ENCODE measurements at places on chromosomes 5 and 9.

- DNase-seq: no peak
Observed at GRCh38 chr9:125246261-125246667, 5.1 kb upstream of the HSPA5 start.

DNA sequence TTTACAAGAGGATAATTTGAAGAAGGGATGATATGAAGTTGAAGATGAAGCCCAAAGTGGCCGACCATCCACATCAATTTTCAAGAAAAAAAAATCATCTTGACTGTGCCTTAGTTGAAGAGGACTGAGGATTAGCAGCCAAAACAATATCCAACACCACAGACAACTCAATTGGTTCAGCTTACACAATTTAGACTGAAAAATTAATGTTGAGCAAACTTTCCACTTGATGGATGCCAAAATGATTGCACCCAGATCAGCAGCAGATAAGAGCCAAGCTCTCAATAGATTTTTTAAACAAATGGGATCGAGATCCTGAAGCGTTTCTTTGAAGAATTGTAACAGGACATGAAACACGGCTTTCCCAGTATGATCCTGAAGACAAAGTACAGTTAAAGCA is 163.2 kb downstream of the GADD45G start:
- no peak for DNase-seq

DNA sequence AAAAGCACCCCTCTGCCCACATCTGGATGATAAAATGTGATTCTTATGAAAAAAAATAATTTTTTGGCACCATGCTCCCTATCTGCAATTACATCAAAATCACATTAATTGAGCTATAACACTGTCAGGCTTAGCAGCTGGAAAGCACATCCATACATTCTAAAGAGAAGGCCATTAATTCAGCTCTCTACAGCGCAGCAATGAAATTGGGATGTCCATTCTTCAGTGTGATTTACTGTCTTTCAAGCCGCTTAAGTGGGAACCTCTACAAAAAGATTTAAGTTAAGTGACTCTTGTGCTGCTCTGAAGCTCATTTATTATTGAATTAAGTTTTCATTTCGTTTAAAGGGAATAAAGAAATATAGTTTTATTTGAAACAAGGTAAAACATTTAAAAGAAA is 171.3 kb downstream of the EBF1 start:
- no peak for DNase-seq

DNA sequence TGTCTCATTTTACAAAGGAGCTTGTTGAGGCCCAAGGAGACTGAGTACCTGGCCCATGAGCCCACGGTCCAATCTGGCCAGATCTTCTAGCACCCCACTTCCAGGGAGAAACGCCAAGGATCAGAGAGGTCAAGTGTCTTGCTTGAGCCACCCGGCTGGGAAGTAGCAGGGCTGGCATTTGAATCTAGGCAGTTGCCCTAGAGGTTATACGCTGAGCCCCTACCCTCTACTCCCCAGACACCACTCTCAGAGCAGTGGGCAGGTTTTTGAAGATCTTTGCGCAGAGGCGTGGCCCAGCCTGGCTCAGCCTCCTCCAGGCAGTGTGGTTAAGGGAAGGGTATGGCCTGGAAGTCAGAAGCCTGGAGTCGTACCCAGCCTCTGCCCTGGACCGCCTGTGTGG is 5.8 kb upstream of the NUP214 start:
- DNase-seq: no peak

GRCh38 chr5:65914641-65915196 is 11.7 kb upstream of the ERBIN start:
- no peak for DNase-seq

- no peak for DNase-seq
Observed at GRCh38 chr9:14296495-14297113, 17.3 kb downstream of the NFIB start.

DNA sequence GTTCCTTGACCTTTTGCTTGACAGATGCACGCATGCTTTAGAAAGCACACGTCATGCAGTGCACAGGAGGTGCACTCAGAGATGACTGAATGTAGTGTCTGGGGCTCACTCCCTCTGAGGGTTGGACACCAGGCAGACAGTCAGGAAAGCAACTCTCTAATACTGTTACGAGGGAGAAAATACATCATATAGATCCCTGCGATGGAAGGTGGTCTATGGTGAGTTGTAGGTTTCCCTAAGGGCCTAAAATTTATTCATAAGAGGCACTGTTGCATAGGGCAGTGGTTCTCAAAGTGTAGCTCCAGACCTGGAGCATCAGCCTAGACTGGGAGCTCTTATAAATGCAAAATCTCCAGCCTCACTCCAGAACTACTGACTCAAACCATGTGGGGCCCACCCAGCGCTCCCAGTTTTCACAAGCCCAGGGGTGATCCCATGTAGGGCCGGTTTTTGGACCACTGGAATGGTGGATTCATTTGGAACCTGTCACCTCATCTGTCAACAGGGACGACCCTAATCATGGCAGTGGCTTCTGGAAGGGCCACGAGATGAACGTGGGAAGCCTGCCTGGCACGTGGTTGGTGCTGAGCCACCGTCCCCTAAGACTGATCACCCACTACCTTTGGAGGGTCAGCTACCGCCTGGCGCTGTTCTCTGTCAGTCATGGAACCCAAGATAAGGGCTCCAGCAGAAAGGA is 16.8 kb upstream of the PHF19 start:
- DNase-seq: no peak

DNA sequence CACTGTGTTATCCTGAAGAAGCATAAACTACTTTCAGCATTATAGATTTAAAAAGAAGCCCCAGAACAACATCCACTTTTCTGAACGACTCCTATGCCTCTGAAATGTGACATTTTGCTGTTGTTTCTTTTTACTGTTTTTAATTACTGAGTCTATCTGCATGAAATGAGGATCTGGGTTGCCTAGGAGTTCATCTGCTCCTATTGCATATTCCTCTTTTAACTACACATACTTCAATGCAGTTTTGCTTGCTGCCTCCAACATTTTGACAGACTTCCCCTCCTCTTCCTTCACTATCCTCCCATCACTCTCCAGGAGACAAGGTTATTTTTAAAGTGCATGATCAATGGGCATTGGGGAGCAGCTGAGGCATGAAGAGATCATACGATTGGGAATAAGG is 164.5 kb downstream of the TMC1 start:
- DNase-seq: no peak

DNA sequence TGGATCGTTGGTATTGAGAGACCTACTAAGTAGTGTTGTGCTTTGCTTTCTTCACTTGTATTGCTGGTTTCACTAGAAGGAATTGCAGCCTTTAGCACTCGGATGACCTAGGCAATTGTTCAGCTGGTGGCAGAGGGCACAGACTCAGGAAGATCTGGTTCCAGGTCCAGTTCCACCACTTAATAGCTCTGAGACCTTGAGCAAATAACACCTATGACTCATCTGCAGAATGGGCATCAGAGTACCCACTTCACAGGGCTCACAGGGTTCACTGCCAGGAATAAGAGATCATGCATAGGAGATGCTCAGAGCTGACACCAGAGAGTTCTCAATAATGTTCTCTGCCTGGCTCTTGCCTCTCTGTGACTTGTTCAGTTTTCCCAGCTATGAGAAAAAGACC is 133.6 kb downstream of the SIL1 start:
- no peak for DNase-seq

DNA sequence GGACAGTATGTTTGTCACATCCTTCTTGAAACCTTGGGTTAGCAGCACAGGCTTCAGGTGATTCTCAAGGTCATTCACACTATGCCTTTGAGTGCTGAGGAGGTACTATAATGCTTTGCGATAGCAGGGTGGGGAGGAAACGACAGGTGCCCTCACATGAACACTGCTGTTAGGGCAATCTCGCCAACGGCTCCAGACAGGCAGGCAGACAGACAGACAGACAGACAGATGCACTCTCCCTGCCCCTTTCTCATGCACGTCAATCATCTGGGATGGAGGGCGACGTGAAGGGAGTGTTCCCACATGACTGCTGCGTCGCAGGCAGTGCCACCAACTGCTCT is 82.9 kb downstream of the RAPGEF1 start:
- no peak for DNase-seq

GRCh38 chr9:113988385-113989016 is 89.6 kb downstream of the AMBP start:
- DNase-seq: no peak

DNA sequence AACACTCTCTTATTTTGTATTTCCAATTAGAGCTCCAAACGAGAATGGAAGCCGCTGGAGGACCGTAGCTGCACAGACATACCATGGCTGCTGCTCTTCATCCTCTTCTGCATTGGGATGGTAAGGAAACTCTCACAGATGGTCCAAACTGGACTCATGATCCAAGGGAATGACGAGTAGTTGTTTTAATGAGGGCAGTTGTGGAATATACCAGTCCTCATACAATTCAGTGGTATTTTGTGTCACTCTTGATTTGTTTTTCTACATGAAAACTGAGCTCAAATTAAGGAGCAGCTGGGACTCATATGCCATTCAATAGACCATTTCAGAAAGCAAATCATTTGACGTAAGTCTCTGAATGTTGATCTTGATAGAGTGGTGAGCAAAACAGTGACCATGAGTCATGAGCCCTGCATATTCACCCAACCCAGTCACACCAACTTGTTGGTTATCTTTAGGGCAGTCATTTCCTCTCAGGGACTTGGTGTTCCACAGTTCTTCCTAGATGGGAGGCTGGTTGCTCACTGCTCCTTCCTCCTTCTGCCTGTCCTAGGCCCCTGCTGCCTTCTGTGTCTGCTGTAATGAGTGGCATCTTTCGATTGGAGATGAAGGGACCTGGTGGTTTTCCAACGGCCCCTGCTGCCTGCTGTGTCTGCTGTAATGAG is 54.9 kb downstream of the SLC44A1 start:
- DNase-seq: no peak

DNA sequence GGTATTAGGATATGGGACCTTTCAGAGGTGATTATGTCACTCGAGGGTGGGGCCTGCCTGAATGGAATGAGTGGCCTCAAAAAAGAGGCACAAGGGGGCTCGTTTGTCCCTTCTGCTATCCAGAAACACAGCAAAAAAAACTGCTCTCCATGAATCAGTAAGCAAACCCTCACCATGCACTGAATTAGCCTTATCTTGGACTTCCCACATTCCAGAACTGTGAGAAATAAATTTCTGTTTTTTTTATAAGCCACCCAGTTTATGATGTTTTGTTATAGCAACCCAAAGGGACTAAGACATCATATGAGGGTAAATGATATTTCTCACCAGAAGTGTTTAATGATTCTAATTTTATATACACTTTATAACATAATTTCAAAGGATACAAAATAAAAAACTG is 476.6 kb upstream of the EDIL3 start:
- no peak for DNase-seq

GRCh38 chr9:101400120-101400519 is 1.5 kb downstream of the ZNF189 start:
- no peak for DNase-seq

DNA sequence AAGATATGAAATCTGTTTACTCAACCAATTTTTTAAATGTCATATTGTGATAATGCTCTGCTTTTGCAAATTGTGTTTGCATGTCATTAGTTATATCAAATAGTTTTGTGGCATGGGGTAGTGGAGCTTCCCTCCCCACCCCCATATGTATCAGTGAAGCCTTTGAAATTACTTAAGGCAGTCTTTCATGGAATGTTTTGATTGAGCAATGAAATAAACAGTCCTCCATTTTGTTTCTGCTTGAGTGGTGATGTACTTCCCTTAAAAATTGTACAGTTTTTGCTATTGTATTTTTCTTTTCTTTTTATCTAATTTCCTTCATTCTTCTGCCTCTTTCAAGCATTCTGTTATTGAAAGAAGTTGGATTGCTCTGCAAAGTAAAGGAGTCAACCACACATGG is 3.5 kb downstream of the SOWAHA start:
- DNase-seq: no peak

DNA sequence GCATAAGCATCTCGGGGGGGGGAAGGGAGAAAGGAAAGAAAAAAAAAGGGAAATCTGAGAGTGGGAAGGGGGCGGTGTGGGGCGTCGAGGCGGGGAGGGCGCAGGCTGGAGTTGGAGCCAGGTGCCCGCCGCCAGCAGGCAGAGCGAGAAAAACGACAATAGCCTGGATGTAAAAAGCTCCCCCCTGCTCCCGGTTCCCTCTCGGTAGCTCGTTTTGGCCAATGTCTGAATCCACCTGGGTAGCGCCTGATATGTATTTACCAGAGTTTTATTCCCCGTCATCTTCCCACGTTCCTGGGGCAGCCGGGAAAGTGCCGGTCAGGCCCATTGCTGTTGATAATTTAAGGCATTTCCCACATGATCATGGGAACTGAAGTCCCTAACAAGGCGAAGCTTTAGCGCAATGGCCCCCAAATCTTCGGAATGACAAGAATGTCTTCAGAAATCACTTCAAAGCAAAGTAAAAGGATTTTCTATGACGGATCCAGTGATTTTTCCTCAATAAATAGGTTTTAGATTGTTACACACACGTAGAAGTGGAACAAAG is 3.0 kb upstream of the OTP start:
- no peak for DNase-seq

GRCh38 chr5:132224716-132225115 is 2.9 kb downstream of the P4HA2 start:
- no peak for DNase-seq

GRCh38 chr5:40073927-40074326 is 605.8 kb upstream of the PTGER4 start:
- DNase-seq: no peak

DNA sequence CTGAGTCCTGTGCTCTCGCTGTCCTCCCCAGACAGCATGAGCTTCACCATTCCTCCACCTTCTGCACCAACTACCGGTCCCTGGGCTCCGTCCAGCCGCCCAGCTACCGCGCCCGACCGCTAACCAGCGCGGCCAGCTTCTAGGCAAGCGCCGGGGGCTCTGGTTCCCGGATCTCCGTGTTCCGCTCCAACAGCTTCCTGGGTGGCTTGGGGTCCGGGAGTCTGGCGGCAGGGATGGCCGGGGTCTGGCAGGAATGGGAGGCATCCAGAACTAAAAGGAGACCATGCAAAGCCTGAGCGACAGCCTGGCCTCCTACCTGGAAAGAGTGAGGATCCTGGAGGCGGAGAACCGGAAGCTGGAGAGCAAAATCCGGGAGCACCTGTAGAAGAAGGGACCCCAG is 613.1 kb upstream of the PTGER4 start:
- DNase-seq: no peak

DNA sequence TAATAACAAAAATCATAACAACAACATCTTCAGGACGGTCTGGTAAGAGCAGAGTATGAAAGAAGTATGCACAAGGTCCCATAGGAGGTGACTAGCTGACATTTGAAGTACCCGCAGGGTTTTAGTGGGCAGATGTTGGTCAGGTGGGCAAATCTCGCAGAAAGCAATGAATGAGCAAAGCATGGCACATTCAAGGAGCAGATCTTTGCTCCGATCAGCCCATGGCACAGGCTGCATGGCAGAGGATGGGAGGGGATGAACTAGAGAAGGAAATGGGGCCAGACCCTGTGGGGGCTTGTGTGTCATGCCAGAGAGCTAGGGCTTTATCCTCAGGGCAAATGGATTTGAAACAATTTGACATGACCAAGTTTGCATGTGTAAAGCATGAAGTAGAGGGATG is 90.0 kb downstream of the SEMA6A start:
- no peak for DNase-seq
